ENCODE measurements at places on chromosomes 3 and 15.

GRCh38 chr15:38873158-38873557, 308.5 kb upstream of the RASGRP1 start:
- no peak for DNase-seq

DNA sequence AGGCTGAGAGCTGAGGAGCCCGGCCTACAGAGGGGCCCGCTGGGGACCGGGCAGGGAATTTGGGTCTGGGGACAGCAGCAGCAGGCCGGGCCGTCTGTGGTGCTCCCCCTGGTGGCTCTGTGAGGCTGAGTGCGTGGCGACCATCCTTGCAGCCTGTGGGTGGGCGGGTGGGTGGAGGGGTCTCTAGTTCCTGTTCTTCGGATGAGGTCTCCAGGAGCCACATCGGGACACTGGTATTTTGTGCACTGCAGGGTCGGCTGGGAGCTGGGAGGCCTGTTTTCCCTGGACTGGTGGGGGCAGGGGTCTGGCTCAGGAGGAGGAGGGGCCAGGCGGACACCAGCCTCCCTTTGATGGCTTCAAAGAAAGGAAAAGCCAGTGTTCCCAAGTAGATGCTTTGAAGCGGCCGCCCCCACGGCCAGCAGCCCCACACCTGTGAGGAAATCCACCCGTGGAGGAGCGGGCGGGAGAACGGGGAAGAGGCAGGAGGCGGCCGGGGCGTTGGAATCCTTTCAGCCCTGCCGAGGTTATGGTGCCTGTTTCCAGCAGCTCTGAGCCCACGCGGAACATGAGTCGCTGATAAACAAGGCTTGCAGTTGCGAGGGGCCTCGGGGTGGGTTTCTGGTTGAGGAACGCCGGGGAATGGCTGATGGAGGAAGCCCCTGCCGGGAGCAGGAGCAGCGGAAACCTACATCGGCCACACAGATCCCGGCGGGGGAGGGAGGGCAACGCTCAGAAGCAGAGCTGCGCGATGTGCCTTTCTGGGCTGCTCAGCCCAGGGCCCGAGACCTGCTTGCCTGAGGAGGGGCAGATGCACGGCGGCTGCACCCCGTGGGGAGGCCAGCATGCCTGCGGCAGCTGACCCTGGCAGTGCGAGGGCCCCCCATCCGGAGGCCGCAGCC, 154.3 kb downstream of the NSMCE3 start:
- no peak for DNase-seq

DNA sequence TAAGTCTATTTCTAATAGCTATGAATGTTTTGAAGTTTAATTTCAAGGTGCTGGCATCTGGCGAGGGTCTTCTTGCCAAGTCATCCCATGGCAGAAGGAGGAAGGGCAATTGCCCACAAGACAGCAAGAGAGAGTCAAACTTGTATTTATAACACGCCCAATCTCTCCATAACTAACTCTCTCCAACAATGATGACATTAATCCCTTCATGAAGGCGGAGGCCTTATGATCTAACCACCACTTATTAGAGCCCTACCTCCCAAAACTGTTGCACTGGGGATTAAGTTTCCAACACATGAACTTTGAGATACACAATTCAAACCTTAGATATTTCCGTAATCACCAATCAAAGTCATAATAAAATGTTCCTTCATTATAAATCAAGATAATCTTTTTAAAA, 406.9 kb downstream of the CNTN6 start:
- DNase-seq: no peak

GRCh38 chr3:196774848-196775422, 35.3 kb downstream of the PAK2 start:
- DNase-seq: no peak

- DNase-seq: no peak
These were observed 18.8 kb upstream of the GASK1A start for GRCh38 chr3:42960282-42960681.

- no peak for DNase-seq
These were observed 61.0 kb downstream of the POLR2M start for GRCh38 chr15:57767481-57767880.

GRCh38 chr3:71536376-71536965, 47.1 kb downstream of the FOXP1 start:
- DNase-seq: no peak

DNA sequence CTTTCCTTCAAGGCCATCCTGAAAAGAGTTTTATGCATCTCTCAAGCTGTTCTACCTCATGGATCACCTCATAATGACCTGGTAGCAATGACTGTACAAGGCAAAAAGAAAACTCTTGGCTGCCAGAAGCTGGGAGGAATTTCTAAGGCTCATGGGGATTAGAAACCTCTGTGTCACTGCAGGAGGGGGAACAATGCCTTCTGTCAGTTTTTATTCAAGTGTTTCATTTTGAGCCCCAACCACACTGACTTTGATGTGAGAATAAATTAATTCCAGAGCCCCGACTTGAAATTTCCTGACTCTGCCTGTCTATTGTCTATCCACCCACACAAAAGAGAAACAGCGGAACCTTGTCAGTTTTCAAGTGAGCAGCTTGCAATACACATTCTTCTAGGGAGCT, 58.7 kb upstream of the MRPL3 start:
- no peak for DNase-seq

GRCh38 chr15:36432161-36432560, 147.3 kb upstream of the CDIN1 start:
- DNase-seq: no peak

DNA sequence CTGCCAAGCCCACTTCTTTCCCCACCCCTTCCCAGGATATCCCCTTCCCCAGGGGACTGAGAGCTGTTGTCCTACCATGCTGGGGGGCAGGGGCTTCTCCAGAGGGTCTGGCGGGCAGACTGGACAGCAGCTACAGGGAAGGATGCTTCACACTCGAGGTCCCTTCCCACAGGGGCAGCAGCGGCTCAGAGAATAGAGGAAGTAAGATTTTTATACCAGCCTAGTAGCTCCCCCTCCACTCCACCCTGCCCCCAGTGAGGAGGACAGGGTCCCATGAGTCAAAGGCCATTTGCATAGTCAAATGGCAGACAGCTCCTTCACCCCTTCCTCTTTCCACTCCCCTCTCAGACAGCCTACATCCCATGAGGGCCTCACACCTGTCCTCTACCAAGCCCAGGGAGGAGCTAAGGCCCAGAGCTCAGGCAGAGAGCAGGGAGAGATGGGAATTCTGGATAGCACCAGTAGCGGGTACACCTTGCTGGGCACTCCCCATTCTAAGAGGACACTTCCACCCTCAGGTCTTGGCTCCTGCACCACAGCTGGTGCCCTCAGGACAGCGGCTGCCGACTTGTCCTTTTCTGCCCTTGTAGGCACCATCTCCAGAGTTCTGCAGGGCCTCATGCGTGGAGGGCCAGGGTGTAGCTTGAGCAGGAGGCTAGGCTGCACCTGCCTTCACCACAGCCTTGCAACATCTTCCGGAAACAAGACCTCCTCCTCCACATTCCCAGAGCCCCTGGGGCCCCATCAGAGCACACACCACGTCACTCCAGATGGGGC, at the start of gene TLR9:
Gene TLR9 (minus strand): TSS at position 194 of the 777 bp plus-strand sequence. CDS start 116 bp downstream, at position 78.
- DNase-seq: peak; percentile 64

GRCh38 chr15:63752075-63752684, 81.6 kb downstream of the HERC1 start:
- no peak for DNase-seq

- no peak for DNase-seq
These were observed 8.7 kb downstream of the HACD2 start for GRCh38 chr3:123576122-123576521.

DNA sequence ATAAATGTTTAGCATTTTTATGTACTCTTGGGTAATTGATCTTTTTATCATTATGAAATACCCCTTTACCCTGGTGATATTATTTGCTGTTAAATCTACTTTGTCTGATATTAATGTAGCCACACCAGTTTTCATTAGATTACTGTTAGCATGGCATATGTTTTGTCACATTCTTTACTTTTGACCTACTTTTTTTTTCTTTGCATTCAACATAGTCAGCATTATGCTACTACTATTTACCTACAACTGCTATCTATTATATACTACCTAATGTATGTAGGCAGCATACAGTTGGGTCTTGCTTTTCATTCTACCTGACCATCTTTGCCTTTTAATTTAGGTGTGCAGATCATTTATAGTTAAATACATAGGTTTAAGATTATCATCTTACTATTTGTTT, 1429.6 kb upstream of the ALCAM start:
- no peak for DNase-seq

- no peak for DNase-seq
These were observed 40.2 kb upstream of the ZBTB20 start for GRCh38 chr3:115187149-115187757.

- no peak for DNase-seq
These were observed 34.4 kb upstream of the MYO5C start for GRCh38 chr15:52329987-52330386.

DNA sequence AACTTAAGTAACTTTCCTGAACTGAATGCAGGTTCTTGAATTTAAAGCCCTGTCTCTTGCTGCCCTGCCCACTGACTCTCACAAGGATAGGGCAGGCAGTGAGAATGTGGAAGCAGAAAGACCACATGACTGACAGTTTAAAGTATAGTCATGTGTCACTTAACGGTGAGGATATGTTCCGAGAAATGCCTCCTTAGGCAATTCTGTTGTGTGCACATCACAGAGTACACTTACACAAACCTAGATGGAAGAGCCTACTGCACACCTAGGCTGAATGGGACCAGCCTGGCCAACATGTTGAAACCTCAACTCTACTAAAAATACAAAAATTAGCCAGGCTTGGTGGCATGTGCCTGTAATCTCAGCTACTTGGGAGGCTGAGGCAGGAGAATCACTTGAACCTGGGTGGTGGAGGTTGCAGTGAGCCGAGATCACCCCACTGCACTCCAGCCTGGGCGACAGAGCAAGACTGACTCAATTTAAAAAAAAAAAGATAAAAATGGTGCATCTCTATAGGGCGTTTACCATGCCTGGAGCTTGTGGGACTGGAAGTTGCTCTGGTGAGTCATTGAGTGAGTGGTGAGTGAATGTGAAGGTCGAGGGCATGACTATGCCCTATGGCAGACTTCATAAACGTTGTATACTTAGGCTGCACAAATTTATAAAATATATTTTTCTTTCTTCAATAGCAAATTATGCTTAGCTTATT, 18.9 kb upstream of the COPG1 start:
- DNase-seq: no peak

- DNase-seq: no peak
These were observed 12.6 kb upstream of the ADPGK start for GRCh38 chr15:72796210-72796514.

- no peak for DNase-seq
These were observed 6.6 kb downstream of the CBLB start for GRCh38 chr3:105862217-105862616.

- DNase-seq: no peak
These were observed 2.4 kb upstream of the RCN2 start for GRCh38 chr15:76929011-76929760.

DNA sequence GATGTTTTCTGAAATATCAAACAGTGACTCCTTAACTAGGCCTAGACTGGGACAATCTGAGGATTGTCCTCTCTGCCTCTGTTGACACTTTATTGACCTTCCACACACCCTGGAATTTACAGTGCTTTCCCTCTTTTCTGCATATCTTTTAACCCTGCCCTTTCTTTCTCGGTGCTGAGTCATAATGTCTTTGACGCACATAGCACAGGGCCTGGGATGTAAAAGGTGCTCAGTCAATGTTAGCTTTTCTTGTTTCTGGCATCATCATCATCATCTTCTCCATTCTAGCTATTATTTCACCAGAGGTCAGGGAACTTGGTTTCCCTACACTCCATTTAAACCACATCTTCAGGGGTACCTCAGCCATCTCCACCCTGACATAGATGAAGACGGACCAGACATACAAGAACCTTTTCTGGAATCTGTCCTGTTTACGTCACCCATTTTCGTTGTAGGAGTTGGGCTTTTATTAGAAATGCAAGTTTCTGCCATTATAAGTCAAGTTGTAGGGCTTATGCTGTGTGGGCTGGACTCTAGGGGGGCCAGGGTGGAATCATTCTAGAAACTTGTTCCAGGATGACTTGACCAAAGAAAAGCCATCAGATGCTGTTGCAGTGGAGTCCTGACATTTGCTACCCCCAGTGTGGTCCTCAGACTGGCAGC, 46.6 kb downstream of the ZBTB38 start:
- no peak for DNase-seq

- no peak for DNase-seq
These were observed 328.4 kb upstream of the NECTIN3 start for GRCh38 chr3:110743202-110743601.

- DNase-seq: no peak
These were observed 385.4 kb upstream of the LRRC3B start for GRCh38 chr3:26237036-26237682.

GRCh38 chr15:30958219-30958618, 33.2 kb downstream of the MTMR10 start:
- DNase-seq: no peak

GRCh38 chr15:79990280-79990996, 19.4 kb upstream of the BCL2A1 start:
- no peak for DNase-seq

DNA sequence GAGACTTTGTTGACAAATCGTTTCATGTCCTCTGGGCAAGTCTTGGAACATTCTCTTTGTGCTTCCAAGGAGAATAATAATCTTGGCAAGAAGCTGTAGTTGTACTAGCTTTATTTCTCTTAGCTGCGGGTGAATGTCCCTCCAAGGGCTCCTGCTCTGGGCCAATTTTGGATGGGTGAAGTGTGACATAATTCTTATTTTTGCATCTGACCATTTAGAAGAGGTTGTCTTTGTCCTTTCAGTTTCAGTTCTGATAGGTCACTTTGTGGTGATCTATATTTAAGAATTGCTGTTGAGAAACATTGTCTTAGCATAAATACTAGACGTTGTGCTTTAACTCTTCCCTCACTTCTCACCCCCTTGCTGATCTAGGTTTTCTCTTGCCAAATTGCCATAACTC, 164.8 kb upstream of the RORA start:
- no peak for DNase-seq

GRCh38 chr3:134527037-134527436, 41.2 kb downstream of the CEP63 start:
- DNase-seq: no peak

- DNase-seq: no peak
These were observed 65.0 kb downstream of the CCNL1 start for GRCh38 chr3:157094751-157095480.

DNA sequence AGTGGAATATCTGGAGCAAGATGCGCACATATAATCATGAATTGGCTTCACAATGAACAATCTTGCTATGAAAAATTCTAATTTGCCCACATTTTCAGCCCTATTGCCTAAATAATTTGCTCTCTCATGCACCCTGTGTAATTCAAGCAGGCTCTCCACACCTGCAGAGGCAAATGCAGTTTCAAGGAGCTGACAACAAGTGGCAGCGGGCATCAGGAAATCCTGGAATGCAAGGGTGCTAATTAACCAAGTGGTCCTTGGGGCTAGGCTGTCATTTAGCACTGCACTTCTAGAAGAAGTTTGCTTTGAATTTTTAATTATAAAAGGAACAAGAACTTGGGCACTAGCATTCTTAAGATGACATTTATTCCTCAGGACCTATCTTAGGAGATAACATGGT, 56.3 kb upstream of the ICE2 start:
- DNase-seq: no peak

Measured in activated effector memory CD4-positive, alpha-beta T cell treated with anti-CD3 and anti-CD28 coated beads, Interleukin-2, amount 50 U/mL, for 16 hours (primary cell).